ENCODE measurements at places on chromosomes 6 and 20.

DNA sequence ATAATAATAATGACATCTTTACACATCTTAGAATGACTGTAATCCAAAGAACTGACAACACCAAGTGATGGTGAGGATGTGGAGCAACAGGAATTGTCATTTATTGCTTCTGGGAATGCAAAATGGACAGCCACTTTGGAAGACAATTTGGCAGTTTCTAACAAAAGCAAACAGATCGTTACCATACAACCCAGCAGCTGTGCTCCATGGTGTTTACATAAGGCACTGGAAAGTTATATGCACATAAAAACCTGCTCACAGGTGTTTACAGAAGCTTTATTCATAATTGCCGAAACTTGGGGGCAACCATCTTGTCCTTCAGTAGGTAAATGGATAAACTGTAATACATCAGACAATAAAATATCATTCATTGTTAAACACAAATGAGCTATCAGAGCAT, 18.3 kb upstream of the ASF1A start:
- no peak for DNase-seq

DNA sequence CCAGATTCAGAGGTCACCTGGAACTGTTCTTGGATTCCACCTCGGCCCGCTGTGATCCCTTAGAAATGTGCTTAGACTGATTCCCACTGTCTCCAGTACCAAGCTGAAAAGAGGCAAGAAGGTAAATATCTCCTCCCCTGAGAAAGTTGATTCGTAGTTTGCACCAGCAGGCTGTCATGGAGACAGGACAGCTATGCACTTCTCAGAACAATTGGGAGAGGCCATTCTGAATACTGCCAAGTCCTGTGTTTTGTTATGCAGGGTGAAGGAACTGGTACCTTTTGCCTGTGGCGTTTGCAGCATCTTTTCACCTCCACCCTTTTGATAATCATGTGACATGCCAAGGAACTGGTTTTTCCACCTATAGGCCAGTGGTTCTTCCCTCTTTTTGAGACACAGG, 58.2 kb upstream of the RNGTT start:
- no peak for DNase-seq

GRCh38 chr6:89487864-89488263, 54.9 kb downstream of the ANKRD6 start:
- no peak for DNase-seq

DNA sequence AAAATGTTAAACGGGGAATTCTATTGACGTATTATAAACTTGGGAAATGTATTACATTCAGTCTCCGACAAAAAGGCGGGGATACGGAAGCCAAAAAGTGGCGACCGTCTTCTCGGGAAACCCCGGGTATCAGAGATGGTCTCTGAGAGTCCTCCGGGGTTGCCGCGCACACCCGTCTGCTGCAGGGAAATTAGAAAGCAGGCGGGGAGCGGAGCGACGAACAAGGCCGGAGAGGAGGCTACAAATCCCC, 1.5 kb downstream of the SALL4 start:
- no peak for DNase-seq

DNA sequence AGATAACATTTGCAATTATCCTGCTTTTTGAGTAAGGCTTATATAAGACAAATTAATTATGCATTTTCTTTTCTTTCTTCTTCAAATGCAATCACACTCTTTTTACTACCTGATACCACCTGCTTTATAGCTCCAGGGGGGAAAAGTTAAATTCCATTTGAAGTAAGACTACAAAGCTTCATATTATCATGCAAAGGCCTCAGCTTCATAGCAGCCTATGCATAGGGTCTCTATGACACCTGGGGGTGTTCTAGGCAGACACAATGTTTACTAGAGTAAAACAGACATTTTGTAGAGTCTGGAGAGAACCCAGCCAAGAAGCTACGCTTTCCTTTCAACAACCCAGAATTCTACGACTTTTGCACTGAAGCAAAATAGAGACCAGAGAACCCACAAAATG, 148.0 kb downstream of the MCHR2 start:
- DNase-seq = no peak

- no peak for DNase-seq
Observed at GRCh38 chr6:90676516-90677300, 89.8 kb upstream of the MAP3K7 start.

GRCh38 chr6:157943249-157943963, 38.3 kb upstream of the SYNJ2 start:
- DNase-seq = no peak

GRCh38 chr6:30795549-30796293, 51.4 kb upstream of the IER3 start:
- DNase-seq = no peak

GRCh38 chr20:61875221-61875885, 190.3 kb downstream of the TAF4 start:
- DNase-seq = no peak

- no peak for DNase-seq
Observed at GRCh38 chr6:91812596-91813274, 1225.9 kb upstream of the MAP3K7 start.

GRCh38 chr6:113122060-113122459, 735.1 kb upstream of the MARCKS start:
- no peak for DNase-seq

GRCh38 chr6:81623106-81623759, 129.2 kb downstream of the TENT5A start:
- no peak for DNase-seq

DNA sequence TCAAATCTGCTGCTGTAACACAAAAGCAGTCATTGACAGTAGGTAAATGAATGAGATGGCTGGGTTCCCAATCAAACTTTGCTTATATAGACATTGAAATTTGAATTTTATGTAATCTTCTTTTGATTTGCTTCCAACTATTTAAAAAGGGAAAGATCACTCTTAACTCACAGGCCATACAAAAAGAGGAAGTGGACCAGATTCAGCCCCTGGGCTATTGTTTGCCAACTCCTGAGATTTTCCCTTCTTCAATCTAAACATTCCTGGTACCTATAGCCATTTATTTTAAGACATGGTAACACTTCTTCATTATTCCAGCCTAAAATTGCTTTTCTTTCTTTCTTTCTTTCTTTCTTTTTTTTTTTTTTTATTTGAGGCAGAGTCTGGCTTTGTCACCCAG, 260.6 kb downstream of the TFAP2A start:
- no peak for DNase-seq

GRCh38 chr20:47117773-47118172, 223.1 kb downstream of the EYA2 start:
- DNase-seq = no peak

DNA sequence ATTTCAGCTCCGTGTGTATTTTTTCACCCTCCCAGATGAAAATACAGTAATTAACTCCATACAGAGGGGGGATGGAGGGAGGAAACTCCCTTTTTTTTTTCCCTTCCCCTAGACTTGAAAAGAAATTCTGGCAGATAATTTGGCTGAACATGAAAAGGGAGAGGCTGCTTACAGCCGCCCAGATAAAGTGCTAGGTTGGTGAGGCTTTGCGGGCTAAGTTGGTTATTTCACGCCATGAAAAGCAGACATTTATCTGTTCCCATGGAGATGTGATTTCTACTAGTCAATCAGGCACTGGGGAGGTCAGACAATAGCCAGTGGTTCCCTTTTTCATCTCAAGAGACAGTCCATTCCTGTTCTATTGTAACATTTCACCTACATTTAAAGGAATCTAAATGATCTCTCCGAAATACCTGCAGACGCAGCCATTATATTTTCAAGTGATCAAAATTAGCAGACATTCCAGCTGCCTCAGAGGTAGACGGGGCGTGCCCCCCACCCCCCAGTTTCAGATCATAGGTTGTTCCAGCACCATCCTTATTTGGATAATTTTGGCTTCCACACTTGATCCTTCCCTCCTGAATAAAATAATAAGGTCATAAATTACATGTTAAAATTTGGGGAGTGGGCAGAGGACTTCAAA, 143.9 kb upstream of the ZNF217 start:
- DNase-seq = peak; percentile 54

- DNase-seq = no peak
Observed at GRCh38 chr6:71473926-71474325, 185.3 kb downstream of the OGFRL1 start.

DNA sequence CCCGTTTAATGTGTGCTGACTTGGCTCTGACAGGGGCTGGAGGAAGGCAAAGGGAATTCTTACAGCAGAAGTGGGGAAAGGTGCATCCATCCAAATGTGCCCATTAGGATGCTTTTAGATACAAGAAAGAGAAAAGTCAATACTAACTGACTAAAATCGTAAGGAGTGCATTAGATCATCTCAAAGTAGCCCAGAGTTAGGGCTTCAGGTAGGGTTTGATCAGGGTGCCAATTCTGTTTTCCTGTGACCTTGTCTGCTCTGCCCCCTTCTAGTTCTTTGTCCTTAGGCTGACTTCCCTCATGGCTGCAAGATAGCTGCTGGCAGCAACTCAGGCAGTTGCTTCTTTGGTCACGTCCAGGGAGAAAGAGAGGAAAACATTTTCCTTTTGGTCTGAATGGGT, 240.8 kb downstream of the CDC5L start:
- no peak for DNase-seq

DNA sequence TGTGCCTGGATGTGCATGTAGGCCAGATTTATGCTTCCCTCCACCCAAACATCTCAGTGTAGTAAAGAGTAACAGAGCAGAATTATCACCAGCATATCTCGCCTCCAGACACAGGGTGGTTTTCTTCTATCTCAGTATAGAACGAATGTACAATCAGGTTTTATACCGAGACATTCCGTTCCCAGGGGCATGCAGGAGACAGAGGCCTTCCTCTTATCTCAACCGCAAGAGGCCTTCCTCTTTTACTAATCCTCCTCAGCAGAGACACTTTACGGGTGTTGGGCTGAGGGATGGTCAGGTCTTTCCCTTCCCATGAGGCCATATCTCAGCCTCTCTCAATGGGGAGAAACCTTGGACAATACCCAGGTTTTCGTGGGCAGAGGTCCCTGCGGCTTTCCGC, 36.4 kb upstream of the MC3R start:
- DNase-seq = no peak

- DNase-seq = no peak
Observed at GRCh38 chr6:111342913-111343312, 140.1 kb downstream of the REV3L start.

DNA sequence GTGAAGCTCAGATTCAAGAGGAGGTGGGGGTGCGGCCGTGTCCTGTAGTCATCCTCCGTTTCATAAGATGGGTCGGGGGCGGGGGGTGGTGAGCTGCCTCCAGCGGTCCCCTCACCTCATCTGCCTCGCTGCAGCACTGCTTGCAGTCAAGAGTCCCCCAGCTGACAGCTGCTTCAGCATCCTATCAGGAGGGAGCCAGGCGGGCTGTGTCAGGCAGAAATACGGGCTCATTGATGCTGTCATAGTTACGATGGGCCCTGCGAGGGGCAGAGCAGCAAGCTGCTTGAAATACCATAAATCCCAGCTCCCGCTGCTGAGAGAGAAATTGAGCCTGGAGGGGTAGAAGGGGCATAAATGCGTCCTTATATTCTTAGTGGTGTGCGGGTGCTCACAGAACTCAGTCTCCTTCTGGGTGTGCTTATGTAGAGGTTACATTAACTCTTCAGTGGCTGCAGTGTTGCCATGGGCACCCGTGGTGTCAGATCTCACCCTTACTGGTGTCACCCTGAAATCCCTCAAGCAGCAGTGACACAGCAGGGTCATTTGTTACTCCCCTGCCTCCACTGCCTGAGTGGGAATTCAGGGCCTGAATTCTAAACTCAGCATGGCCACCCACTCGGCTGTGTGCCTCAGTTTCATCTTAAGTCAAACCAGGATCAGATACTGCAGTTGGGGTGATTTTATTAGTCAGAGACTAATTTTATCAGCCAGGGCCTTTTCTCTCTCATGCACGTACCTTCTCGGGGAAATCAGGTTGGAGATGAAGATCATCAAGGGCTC, 21.8 kb downstream of the CCDC167 start:
- no peak for DNase-seq

- DNase-seq = no peak
Observed at GRCh38 chr6:170438861-170439260, 114.2 kb downstream of the PSMB1 start.

- DNase-seq = no peak
Observed at GRCh38 chr6:11616200-11616611, 78.7 kb downstream of the TMEM170B start.

GRCh38 chr6:48101290-48101689, 9.7 kb downstream of the PTCHD4 start:
- no peak for DNase-seq

DNA sequence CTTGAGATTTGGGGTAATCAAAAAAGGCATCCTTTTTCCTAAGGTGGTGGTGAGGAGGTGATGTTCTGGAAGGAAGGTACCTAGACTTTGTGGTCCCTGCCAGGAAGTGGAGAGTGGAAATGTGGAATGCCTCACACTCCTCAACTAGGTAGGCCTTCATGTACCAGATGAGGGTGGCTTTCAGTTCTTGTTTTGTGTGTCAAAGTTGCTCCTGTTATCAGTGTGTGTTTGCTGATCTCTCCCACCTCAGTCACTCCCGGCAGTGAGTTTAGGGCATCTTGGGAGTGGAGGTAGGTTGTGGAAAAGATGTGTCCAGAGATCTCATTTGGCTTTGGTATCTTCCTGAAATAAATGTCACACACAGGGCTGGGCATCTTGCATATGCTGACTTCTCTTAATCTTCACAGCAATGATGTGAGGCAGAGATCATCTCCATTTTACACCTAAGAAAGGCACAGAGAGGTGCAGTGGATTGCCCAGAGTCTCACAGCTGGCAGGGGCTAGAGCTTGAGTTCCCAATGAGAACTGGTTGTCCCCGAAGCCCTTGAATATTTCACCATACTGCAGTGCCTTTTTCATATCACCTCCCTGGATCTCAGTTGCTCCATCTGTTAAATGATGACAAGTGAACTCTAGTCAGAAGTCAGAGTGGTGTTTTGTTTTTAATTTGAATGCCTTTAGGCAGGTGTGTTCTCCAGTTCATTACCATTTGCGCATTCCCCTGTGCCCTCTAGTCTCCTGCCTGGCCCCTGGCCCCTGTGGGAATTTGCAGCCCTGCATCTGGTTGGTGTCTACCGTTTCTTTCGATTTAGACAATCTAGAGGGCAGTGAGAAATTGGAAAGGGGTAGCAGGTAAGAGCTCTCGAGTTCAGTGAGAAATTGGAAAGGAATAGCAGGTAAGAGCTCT, 2.9 kb downstream of the PKIG start:
- no peak for DNase-seq

DNA sequence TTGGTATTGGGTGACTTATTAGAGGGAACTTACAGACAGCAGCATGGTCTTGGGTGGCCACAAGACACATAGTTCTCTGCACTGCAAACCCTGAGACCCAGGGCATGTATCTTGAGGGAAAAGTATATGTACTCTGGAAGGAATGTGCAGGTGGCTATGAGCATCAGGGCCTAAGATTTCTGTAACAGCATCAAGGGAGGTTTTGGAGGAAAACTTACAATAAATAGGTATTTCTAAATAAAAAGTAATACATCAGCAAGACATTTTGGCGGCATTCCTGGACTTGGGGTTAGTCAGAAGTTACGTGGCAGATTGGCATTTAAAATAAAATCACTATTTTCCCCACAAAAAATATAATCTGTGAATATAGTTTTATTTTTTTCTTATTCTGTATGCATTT, 8.0 kb upstream of the STX7 start:
- no peak for DNase-seq

GRCh38 chr6:145960918-145961589, 3.1 kb downstream of the SHPRH start:
- no peak for DNase-seq

Data from NCI-H1694 treated with DMSO at 0.1 percent for 48 hours (cell line).